ENCODE measurements at places on chromosomes 1 and 21.

- peaks cover 10% of the 10 kb centered on the region for H3K4me1 ChIP-seq
- H3K36me3 ChIP-seq: peaks cover 5% of the 10 kb centered on the region
- DNase-seq: no peak
- H3K27me3 ChIP-seq: no peaks in the 10 kb centered on the region
- no peak overlapping the region for H3K27ac ChIP-seq
Measured at GRCh38 chr1:180956028-180956640, 43.4 kb downstream of the KIAA1614 start.

DNA sequence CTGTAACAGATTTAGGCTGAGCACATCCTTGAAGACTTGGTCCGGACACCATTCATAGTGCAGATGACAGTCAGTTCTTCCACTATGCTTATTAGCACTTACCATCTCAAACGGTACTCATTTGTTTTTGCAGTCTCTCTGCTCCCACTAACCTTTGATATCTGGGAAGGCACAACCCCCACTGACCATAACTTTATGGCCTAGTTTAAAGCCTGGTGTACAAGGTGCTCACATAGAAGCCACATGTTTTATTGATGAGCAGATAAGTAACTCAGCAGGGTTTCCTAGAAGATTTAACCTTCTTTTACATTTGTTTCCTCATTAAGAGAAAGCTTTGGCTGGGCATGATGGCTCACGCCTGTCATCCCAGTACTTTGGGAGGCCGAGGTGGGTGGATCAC lies 119.3 kb upstream of the MAGI3 start:
- DNase-seq: no peak
- no peaks in the 10 kb centered on the region for H3K4me1 ChIP-seq
- no peak overlapping the region for H3K4me3 ChIP-seq

DNA sequence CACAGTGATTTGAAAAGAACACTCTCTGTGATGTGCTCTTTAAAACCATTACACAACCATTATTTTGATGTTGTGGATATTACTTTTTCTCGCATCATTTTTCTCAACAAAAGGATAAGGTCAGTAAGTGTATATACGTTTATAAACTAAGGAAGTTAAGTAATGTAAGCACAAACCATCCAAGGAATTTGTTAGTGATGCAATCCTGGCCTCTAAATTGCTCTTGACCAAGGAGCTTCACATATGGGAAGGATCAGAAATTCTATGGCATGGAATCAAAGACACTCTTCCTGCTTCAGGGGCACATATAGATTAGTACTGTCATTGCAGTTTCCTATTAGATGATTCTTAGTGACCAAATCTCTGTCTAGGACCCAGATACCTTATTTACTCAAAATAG lies 3.6 kb upstream of the PPP2R5A start:
- H3K27me3 ChIP-seq: no peaks in the 10 kb centered on the region
- DNase-seq: no peak
- no peak overlapping the region for H3K4me3 ChIP-seq
- H3K4me1 ChIP-seq: peaks cover 16% of the 10 kb centered on the region
- no peak overlapping the region for H3K27ac ChIP-seq

DNA sequence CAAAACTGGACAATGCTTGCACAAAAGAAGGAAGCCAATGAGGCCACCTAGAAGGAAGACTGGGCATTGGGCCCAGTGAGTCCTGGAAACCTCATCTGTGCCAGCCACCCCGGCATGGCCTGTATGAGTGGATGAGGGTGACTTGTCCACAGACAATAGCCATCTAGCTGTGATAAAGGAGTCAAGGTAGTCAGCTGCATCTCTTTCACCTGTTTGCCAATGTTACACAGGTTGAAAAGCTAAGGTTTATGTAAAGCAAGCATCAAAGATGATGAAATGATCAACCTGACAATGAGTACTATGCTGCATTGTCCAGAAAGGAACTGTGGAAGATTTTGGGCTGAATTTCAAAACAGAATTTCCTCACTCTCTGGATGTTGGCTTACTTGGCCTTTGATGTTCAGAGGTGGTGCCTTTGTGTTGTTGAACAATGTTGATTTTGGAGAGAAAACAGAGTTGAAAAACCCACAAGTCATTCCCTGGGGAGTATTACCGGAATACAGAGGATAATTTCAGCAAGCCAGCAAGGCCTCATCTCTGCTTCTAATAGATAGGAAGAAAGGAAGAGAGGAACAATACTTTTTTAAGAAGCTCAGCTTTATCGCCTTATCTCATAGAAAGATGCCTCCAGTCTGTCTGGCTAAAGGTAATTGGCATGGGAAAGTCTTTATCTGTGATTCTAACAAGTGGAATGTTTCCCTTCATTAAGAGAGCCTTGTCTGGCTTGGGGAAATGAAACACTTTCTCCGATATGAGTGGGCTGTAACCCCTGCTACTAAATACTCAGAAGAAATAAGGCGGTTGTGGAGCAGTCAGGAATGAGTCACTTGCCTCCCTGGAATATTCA lies 11.4 kb upstream of the SELE start:
- no peak overlapping the region for H3K27ac ChIP-seq
- H3K4me1 ChIP-seq: no peaks in the 10 kb centered on the region
- peaks cover 7% of the 10 kb centered on the region for H3K27me3 ChIP-seq

DNA sequence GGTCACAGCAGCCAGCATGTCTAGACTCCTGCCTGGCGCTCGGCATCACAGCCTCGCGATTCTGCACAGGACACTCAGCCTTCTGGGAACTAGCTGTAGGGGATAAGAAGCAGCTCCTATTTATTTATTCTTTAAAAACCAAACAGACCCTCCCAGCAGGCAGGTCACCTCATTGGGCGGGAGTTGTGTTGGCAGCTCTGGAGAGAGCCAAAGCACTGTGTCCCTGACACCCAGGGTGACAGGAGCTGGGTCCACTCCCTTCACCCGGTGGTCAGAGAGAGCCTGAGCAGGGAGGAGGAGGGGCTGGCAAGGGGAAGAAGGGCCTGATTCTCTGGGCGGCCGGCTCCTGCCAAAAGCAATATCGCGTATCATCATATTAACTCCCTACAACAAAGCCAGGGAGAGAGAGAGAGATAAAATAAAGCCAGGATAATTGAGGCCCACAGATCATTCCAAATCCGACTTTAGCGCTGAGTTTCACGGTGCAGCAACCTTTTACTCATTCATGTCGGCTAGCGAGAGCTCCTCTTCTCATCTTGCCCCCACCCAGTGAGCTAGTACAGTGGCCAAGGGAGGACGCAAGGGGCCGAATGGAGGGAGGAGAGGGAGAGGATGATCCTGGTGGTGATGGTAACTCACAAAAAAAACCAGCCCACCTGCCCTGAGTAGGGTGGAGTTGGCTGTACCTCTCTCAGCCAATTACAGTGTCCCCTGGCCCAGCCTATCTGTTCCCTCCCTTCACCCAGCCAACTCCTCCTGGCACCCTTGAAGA lies 79.8 kb upstream of the IFFO2 start:
- no peak overlapping the region for H3K27ac ChIP-seq
- H3K27me3 ChIP-seq: peaks cover 39% of the 10 kb centered on the region
- H3K36me3 ChIP-seq: no peaks in the 10 kb centered on the region
- no peak overlapping the region for H3K4me3 ChIP-seq
- no peak for DNase-seq

GRCh38 chr1:153985341-153985912 lies 712 bp downstream of the RAB13 start:
- H3K4me1 ChIP-seq: peaks cover 33% of the 10 kb centered on the region
- no peaks in the 10 kb centered on the region for H3K36me3 ChIP-seq
- H3K27ac ChIP-seq: peak overlapping the region; percentile 78
- no peak for DNase-seq
- peak overlapping the region; percentile 83 for H3K4me3 ChIP-seq

DNA sequence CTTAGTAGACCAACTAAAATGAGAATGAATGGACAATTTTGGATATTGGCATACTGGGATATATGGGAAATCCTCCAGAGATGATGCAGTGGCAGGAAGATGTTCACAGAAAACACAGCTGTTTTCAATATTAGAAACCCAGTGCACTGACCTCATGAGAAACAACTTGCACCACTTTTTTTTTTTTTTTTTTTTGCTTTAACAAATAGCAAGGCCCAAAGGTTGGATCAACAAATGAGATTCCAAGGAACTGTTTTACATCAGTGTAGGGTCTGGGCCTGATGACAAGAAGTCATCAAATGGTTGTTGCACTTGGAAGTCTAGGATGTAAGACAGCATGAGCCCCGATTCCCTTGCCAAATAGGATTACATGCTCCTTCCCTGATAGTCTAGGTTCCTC lies 110.7 kb downstream of the SLC25A24 start:
- peaks cover 10% of the 10 kb centered on the region for H3K36me3 ChIP-seq
- H3K4me3 ChIP-seq: no peak overlapping the region
- no peak for DNase-seq
- H3K27ac ChIP-seq: no peak overlapping the region
- no peaks in the 10 kb centered on the region for H3K4me1 ChIP-seq

- H3K27me3 ChIP-seq: no peaks in the 10 kb centered on the region
- H3K4me3 ChIP-seq: no peak overlapping the region
- peaks cover 10% of the 10 kb centered on the region for H3K4me1 ChIP-seq
- H3K36me3 ChIP-seq: peaks cover 12% of the 10 kb centered on the region
- H3K27ac ChIP-seq: no peak overlapping the region
- DNase-seq: no peak
Measured at GRCh38 chr1:42915456-42915855, 43.2 kb downstream of the SLC2A1 start.

DNA sequence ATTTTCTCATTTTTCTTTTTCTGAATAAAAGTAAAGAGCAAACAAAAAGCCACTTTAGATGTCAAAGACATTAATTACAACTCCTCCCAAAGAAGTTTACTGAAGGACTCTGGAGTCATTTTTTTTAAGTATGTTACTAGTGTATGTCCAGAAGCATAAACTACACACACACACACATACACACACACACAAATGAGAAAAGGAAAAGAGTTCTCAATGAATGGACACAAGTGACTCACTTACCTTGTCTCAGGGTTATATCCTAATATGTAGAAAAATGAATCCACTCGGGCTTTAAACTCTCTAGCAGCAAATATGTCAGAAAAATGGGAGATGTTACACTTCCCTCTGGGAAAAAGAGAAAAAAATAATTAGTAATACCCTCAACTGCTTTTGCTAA lies 223.1 kb downstream of the SLC45A1 start:
- no peak overlapping the region for H3K4me3 ChIP-seq
- peaks cover 15% of the 10 kb centered on the region for H3K36me3 ChIP-seq
- peaks cover 14% of the 10 kb centered on the region for H3K4me1 ChIP-seq
- DNase-seq: no peak
- no peaks in the 10 kb centered on the region for H3K27me3 ChIP-seq
- H3K27ac ChIP-seq: peak overlapping the region; percentile 65

DNA sequence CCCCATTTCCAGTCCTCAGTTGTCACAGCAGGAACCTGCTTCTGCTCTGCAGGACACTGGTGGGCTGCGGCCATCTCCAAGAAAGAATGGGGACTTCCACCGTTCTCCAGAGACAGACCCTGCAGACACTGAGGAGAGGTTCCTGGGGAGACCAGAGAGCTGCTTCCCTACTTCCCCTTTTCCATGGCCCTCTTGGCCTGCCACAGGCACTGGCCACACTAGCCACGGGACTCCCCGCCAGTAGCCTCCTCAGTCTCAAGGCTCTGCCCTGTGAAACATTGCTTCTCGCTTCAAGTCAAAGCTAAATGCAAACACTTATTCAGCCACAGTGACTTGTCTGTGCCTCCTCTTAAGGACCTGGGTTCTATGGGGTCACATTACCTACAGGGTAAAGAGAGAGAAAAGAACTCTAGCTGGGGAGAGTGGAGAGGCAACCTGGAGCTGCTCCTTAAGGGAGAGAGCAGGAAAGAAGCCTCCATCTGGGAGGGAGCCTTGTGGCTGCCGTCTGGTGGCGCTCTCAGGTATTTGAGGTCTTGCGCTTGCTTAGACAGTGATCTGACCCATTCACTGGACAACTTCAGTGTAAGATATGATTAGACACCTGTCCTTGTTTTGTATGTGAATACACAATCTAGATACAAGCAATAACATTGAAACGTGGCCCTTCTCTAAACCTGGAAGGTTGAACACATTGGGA lies 5.4 kb upstream of the SLAMF8 start:
- no peak for DNase-seq
- peaks cover 53% of the 10 kb centered on the region for H3K27me3 ChIP-seq
- peaks cover 6% of the 10 kb centered on the region for H3K4me1 ChIP-seq
- H3K36me3 ChIP-seq: no peaks in the 10 kb centered on the region

GRCh38 chr1:4512636-4513035 lies 141.8 kb upstream of the AJAP1 start:
- no peak for DNase-seq
- no peak overlapping the region for H3K27ac ChIP-seq
- no peak overlapping the region for H3K4me3 ChIP-seq
- no peaks in the 10 kb centered on the region for H3K36me3 ChIP-seq

GRCh38 chr1:47023268-47024140 lies at the start of gene CYP4X1:
TSS of gene CYP4X1 (plus strand) at chr1:47023669. CDS start at chr1:47023818, 149 bp downstream.
- H3K36me3 ChIP-seq: no peaks in the 10 kb centered on the region
- DNase-seq: no peak
- H3K27me3 ChIP-seq: peaks cover 51% of the 10 kb centered on the region
- H3K4me1 ChIP-seq: no peaks in the 10 kb centered on the region
- no peak within 1 kb of the TSS for H3K4me3 ChIP-seq

DNA sequence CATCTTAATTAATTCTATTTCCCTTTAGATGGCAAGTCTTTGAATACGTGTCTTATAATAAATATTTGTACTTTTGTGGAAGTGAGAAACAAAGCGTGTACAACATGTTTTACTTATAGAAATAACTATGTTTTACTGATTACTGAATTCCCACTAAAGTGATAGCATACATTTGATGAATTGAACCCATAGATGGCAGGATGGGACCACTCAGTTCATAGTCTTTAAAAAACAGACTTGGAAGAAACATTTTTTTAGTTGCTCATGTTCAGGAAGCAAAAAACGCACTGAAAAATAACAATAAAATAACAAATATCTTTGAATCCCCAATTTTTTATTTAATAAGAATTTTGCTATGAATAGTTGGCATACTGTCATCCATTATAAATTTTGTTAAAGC lies 507.1 kb upstream of the ZRANB2 start:
- H3K4me1 ChIP-seq: no peaks in the 10 kb centered on the region
- no peak overlapping the region for H3K27ac ChIP-seq
- no peak for DNase-seq
- no peaks in the 10 kb centered on the region for H3K27me3 ChIP-seq
- H3K4me3 ChIP-seq: no peak overlapping the region

- peaks cover 23% of the 10 kb centered on the region for H3K27me3 ChIP-seq
- peak overlapping the region; percentile 79 for H3K4me3 ChIP-seq
- DNase-seq: peak; percentile 63
- H3K36me3 ChIP-seq: no peaks in the 10 kb centered on the region
Measured at GRCh38 chr1:16078925-16079656, 5.6 kb upstream of the FAM131C start.

- no peaks in the 10 kb centered on the region for H3K36me3 ChIP-seq
- peak overlapping the region; percentile 56 for H3K27ac ChIP-seq
- H3K4me1 ChIP-seq: peaks cover 28% of the 10 kb centered on the region
- no peaks in the 10 kb centered on the region for H3K27me3 ChIP-seq
Measured at GRCh38 chr1:54371942-54372275, 34.3 kb downstream of the SSBP3 start.

DNA sequence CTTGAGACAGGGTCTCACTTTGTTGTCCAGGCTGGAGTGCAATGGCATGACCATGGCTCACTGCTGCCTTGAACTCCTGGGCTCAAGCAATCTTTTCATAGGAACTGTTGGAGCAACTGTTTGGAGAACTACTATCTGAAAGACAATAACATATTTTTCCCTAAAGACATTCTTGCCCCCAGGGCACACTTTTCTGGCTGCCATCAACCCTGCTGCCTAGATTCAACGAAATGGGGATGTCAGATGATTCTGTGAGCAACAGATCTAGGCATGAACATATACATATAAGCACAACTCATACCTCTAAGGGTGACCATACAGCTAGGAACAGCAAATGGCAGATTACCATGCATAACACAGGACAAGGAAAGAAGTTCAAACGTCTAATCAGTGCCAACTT lies 27.4 kb downstream of the JAK1 start:
- H3K4me3 ChIP-seq: no peak overlapping the region
- H3K36me3 ChIP-seq: no peaks in the 10 kb centered on the region
- no peaks in the 10 kb centered on the region for H3K27me3 ChIP-seq
- no peak for DNase-seq

Data from naive B cell (primary cell).